Right atrium auricular region (tissue), 2 donors: ENCODE measurements at places on chromosomes 13 and 19. TPM values are rescaled to one million over a fixed set of nuclear protein-coding genes. Genes with fewer than 3 reads are reported as not detected.
A peak's percentile ranks its signal among the peaks of the same experiment; 100 is the strongest.

GRCh38 chr13:50074843-50075242, 59.6 kb downstream of the KCNRG start:
- no peak for DNase-seq

DNA sequence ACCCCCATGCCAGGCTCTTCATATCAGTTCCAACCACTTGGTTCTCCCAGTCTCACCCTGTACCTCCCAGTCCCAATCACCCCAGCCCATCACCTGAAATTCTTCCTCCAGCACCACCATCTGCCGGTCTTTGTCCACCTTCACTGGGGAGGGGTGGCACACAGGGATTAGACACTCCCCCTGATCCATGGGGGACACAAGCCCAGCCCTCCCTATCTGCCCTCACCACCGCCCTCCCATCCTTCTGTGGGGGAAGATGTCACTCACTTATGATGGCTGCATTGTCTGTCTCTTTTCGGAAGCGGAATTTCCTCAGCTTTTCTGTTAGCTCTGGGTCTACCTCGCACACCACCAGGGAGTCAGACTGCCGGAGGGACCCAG, 685 bp downstream of the GMFG start:
- DNase-seq = no peak

APLP1 gene
- total RNA-seq = 17.5 TPM

- DNase-seq = no peak
Measured at GRCh38 chr13:78152415-78152814, 233.8 kb upstream of the EDNRB start.

GRCh38 chr19:14837391-14837790, 2.4 kb upstream of the OR7A5 start:
- no peak for DNase-seq

DNA sequence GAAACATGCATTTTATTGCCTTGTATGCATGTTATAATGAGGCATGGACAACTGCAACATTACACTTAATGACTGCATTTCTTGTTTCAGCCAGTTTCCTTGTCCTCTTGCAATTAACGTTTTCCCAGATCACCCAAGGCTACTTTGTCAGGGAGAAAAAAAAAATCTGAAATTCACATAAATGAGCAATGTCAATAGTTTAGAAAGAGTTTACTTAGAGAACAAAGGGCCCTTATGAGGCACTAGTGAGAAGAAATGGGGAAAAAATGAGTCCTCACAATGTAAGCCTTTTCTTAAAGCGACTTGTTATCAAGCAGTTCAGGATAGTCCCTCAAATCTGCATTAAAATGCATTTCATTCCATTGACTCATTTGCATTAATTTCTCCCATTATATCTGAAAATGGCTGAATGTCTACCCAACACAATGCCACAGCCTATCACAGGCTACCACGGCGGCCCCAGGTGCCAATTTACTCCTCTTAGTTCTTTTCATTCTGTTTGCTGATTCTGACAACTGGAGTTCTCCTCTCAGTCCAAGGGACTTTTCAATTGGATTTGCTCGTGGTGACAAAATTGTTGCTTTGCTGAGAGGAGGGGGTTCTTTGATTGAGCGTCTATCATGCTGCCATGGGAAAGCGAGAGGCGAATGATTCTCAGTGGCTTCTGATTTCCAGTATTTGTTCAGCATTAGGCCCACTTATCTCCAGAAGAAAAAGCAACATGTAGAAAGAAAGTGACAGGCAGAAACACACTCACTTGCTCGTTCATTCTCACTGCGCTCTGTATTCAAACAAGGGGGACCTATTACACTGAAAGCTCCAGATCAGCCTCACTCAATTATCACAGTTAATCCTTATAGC, 107.1 kb downstream of the DACH1 start:
- no peak for DNase-seq

DNA sequence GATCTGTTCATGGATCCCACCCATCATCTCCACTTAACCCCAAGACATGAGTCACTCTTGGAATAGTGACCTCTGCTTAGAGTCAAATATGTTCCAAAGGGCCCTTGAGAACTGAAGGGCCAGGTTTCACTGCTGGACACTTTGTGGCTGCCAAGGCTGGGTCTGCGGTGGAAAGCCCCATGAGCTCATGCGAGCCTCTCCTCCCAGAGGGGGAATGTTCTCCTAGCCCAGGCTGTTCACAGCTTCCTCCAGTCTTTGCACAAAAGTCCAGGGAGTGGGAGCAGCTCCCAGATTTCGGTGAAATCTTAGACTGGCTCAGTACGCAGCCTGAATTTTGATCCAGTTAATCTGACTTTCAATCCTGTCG, 732 bp upstream of the DCLK1 start:
- peak; percentile 83 for DNase-seq

- no peak for DNase-seq
Measured at GRCh38 chr19:34979819-34980640, 16.0 kb upstream of the ZNF792 start.

PRTN3 gene
- not detected for total RNA-seq

LILRA5 gene
- 0.93 TPM for total RNA-seq

DNA sequence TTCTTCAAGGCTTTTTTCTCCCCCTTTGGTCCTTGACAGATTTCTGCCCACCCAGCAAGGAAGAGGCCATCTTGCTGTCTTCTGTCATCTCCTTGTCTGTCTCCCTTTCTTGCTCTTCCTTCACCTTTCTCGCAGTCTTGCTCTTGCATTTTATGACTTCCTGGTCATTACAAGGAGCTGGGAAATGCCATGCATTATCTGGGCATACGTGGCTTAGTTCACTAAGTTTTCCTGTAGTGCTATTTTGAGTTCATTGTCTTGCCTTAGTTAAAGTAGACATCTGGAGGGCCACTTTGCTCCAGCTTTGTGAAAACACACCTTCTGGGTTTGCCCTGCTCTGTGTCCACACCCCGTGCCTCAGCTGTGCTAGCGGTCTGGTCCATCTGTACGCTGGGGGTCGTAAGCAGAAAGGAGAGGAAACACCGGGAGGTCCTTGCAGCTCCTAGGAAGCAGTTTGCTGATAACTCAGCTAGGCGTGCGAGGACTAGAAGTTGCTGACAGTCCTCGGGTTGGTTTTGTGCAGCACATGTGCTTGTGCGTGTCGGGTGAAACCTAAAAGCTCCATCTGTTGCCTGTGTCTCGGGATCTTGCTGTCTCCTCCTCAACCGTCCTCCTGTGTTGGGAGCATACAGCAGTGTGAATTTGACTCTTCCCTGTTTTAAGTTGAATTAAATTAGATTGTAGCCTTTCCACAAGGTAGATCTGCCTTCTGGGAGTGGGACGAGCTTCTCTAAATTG, 59.4 kb downstream of the ARHGEF7 start:
- DNase-seq = no peak

DNA sequence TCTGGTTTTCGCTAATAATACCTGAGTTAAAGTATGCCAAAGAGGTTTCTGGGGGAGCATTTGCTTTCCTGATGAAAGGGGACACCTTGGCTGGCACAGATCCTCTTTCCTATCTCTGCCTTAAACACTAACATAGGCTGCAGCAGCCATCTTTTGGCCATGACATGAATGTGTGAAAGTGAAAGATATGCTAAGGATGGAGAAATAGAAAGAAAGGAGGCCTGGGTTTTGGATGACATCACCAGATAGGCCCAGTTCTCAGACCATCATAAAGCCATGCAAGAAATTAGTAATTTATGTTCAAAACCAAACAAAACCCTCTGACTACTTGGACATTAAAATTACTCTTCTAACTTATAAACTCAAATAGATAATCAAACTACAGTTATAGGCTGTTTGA, 279.7 kb downstream of the COG6 start:
- no peak for DNase-seq

ZNF730 gene
- total RNA-seq = not detected

DNA sequence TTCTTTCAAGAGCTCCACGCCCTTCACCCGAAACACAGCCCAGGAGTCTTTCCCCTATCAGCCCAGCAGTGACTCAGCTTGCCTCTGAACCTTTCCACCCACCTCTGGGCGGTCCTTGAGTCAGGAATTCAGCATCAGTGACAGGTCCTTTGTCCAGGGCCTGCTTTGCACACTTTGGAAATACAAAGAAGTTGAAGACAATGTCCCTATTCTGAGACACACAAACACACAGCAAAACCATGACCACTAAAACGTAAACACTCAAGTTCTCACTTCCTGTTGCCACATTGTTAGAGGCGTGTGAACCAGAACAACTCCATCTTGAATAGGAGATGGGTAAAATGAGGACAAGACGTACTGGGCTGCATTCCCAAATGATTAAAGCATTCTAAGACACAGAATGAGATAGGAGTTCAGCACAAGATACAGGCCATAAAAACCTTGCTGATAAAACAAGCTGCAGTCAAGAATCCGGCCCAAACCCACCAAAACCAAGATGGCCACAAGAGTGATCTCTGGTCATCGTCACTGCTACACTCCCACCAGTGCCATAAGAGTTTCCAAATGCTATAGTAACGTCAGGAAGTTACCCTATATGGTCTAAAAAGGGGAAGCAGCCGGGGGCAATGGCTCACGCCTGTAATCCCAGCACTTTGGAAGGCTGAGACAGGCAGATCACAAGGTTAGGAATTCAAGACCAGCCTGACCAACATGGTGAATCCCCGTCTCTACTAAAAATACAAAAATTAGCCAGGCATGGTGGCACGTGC, 49.2 kb upstream of the ATP12A start:
- DNase-seq = no peak

GRIK5 gene
- 8.1 TPM for total RNA-seq

DNA sequence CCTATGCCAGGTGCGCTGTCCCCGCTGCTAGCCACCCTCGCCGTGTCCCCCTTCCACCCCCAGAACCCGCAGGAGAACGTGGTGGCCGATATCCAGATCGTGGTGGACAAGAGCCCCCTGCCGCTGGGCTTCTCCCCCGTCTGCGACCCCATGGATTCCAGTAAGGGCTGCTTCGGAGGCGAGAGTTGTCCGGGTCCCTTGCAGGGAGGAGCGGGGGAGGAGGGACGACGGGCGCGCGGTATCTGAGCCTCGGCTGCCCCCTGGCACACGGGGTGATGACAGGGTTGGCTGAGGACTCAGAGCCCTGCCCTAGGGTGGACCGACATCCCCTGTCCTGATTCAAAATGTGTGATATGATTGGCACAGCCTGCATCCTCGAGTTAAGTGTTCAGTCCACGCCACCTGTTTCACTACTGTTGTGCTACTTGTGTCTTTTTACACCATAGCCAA, 653 bp downstream of the MVB12A start:
- DNase-seq = no peak

DNA sequence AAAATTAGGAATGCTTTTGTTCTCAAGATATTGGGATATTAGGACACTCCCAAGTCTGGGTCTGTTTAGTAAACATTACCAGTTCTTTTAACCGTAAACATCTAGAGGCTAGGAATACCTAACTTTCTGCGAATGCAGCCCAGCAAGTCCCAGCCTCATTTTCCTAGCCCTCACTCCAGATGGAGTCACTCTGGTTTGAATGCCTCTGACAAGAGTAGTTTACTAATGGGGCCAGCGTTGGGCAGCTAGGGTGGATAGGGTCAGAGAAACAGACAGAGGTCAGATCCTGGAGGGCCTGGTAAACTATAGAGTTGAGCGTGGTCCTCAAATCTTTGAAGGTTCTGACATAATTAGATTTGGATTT, 53.6 kb downstream of the WDFY2 start:
- DNase-seq = no peak

NOVA2 gene
- 3.9 TPM for total RNA-seq

CRX gene
- not detected for total RNA-seq

GRCh38 chr13:80161219-80161618, 179.7 kb downstream of the SPRY2 start:
- DNase-seq = no peak

- peak; percentile 58 for DNase-seq
Measured at GRCh38 chr19:16001481-16002312, 52.9 kb downstream of the OR10H4 start.

PAN3 gene
- total RNA-seq = 8.7 TPM

- no peak for DNase-seq
Measured at GRCh38 chr13:112118451-112119064, 51.6 kb downstream of the SOX1 start.

FGF21 gene
- total RNA-seq = not detected

GRCh38 chr19:40335855-40336600, 12.2 kb downstream of the C19orf47 start:
- DNase-seq = no peak

DNA sequence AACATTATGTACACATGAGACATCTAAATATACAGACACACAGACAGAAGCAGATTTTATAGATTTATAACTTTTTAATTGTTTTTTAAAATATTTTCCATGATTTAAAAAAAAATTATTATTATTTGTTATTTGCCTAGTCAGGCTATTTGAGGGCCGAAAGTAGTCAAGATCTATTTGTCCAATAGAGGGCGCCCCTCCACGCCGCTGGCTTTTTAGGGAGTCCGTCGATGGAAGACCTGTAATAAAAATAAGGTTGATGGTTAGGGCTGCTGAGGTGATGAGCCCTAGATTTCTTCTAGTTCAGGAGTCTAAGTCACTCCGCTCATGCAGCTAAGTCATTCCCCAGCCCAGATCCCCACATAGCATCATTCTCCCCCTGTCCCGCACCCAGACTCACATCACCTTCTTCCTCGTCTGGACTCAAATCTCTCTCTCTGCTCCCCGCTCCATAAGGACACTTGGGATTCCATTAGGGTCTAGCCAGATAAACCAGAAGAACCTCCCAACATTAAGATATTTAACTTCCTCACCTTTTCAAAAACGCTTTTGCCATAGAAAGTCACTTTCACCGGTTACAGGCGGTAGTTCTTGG, 33.9 kb upstream of the CEACAM21 start:
- peak; percentile 80 for DNase-seq

DNA sequence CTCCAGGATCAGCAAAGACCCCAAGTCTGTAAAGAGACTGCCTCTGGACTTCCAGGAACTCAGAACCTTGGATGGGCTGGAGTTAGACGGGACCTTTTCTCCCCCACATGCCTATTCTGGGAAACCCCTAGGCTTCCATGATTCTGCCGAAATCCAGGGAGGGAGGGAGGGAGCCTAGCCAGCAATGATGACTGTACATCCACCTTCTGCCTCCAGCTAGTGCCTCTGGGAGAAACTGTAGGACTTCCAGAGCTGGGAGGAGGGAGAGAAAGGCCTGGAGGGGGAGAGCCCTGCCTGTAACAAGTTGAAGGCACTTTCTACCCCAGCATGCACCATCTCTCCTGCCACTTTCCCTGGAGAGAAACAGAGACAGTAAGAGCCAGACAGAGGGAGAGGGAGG, 6.0 kb upstream of the HAS1 start:
- no peak for DNase-seq

DNA sequence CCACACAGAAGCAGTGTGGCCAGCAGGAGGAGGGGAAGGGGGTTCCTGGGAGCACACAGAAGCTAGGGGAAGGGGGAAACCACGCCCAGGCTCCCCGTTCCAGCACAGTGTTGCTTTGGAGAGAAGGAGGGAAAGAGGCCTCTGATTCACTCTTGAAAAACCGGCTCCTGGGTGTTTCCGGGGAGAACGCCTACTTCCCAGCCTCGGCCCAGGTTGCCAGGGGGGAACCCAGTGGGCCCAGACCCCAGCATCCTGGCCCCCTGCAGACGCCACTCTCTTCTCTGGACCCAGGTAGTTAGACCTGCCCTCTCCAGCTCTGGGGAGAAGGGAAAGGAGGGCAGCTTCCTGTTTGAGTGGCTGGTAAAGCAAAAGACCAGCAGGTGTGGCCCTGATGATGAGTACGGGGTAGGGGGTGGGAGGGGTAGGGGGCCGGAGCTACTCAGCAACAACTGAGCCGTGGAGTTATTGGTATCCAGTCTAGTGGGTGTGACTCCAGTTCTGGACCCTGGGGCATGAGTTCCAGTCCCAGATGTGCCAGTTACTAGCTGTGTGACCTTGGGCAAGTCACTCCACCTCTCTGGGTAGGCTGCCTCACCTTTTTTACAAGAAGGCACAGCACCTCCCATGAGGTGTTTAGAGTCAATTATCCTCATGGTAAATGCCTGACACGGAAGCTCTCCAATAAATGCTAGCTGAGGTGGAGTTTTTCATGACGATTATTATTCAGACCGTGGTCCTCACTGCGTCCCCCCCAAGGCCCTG, 836 bp downstream of the GIPC1 start:
- DNase-seq = no peak
